Non-pigmented ciliary epithelial cell (primary cell): ENCODE measurements at places on chromosomes 2 and 18.

DNA sequence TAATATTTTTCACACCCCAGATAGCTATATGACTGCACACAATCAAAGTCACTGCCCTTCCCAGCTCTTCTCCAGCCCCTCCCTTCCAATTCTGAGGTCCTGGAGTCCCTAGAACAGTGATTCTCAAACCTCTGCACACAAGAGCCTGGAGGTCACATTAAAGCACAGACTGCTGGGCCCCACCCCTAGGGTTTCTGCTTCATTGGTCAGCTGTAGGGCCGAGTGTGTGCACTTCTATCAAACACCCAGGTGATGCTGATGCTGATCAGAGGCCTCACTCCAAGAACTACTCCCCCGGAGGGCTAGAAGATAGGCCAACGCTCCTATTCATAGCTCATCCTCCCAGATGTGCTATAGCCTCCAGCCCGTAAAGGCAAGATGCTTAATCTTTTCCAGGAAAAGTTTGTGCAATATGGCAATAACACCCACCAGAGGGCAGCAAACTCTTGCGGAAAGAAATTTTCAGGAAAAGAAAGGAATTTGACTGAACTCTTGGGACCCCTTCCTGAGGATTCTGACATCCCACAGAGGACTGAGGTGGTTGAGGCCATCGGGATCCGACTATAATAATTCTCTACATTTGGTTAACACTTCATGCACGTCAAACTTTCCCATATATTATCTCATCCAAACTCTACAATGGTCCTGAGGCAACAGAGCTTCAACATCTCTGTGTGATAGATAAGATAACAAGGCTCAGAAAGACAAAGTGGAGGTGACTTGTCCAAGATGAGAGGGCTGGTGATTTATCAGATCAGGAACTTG, 194.2 kb upstream of the PKDCC start:
- DNase-seq = no peak

GRCh38 chr2:236303935-236304334, 39.7 kb upstream of the ASB18 start:
- DNase-seq = no peak

GRCh38 chr2:131046028-131046917, 47.0 kb downstream of the FAM168B start:
- no peak for DNase-seq

- DNase-seq = no peak
Observed at GRCh38 chr2:230895536-230896345, 29.3 kb downstream of the GPR55 start.

DNA sequence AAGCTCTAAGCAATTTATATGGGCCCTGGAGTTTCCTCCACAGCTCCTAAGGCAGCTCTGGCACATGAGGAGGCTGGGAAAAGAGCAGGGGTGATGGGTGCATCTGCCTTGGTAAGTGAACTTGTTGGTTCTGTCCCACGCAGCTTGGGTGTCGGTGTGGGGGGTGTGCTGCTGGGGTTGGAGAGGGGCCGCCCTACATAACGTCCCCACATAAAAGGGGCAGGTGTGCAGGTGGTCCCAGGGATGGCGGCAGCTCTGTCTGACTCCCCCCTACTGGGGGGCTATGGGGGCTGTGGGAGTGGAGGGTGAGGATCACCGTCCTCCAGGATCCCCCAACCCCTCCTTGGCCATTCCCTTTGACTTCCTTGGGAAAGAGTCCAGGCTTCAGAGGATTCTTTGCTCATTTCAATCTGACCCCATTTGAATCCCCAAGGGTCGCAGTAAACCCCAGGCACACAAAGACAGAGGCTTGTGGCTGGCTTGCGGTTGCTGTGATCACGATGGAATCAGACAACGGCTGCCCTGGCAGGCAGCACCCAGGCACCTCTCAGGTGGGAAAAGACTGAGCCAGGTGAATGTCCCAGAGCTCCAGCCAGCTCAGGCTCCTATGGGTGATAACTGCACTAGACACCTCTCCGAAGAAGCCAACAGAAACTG, 34.5 kb upstream of the CD8A start:
- DNase-seq = no peak

GRCh38 chr2:196759378-196759706, 40.1 kb downstream of the GTF3C3 start:
- no peak for DNase-seq

GRCh38 chr2:199019898-199020507, 437.7 kb downstream of the SATB2 start:
- peak; percentile 24 for DNase-seq

- no peak for DNase-seq
Observed at GRCh38 chr18:31965316-31965970, 22.5 kb upstream of the TRAPPC8 start.

GRCh38 chr2:20350041-20350712, 467 bp downstream of the PUM2 start:
- DNase-seq = no peak

- no peak for DNase-seq
Observed at GRCh38 chr2:9573013-9573720, 17.5 kb upstream of the ADAM17 start.

DNA sequence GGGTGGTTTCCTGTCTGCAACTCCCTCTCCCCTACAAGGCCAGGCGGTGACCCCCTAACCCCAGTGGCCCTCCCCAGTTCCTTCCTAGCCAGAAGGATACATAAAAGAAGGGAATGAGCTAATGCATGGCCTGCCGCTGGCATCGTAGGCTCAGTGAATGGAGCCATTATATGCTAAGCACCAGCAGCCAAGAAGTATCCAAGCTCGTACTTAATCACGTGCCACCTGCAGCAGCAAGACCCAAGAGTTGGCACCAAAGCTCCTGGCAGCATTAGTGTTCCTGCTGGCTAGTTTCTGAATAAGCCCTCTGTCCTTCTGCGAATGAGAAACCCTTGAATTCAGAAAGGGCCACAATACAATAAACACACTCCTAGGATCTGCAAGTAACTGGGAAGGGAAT, 4.3 kb downstream of the DBI start:
- no peak for DNase-seq

- DNase-seq = no peak
Observed at GRCh38 chr2:163878718-163879117, 142.9 kb upstream of the FIGN start.

DNA sequence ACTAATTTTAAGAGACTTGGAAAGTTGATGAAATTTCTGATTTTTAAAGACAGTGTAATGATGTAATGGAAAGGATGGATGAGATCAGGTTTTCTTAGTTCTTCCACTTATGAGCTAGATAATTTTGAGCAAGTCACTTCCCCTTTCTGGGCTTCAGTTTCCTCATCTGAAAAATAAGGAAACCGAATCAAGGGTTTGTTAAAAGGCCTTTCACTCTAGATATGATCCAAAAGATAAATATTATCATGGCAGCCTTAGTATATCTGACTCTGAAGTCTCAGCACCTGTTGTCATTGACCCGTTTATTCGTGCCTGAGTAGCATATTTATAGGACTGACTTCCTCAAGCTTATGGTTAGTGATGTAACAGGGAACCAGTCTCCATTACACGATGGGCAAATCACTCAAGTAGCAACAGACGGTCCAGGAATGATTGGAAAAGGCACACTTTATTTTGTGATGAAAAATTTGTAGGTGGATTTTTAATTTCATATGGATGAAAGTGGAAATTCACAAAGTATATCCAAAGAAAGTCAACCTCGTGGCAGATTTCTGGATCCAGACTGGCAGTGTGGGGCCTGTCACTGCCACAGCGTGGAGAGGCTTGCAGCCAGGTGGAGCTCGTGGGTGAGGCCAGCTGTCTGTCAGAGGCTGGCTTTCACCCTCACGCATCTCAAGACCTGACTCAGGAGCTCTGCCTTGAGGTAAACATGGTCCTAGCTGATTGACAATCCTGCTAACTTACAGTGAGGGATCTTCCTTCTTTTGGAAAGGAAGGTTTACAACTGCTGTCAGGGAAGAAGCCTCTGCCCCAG, 137.9 kb upstream of the CXCR4 start:
- no peak for DNase-seq

GRCh38 chr2:235956281-235956970, 211.8 kb downstream of the GBX2 start:
- no peak for DNase-seq

- no peak for DNase-seq
Observed at GRCh38 chr18:7784171-7784570, 217.1 kb downstream of the PTPRM start.

- DNase-seq = no peak
Observed at GRCh38 chr2:42048299-42049220, 739 bp downstream of the PKDCC start.

DNA sequence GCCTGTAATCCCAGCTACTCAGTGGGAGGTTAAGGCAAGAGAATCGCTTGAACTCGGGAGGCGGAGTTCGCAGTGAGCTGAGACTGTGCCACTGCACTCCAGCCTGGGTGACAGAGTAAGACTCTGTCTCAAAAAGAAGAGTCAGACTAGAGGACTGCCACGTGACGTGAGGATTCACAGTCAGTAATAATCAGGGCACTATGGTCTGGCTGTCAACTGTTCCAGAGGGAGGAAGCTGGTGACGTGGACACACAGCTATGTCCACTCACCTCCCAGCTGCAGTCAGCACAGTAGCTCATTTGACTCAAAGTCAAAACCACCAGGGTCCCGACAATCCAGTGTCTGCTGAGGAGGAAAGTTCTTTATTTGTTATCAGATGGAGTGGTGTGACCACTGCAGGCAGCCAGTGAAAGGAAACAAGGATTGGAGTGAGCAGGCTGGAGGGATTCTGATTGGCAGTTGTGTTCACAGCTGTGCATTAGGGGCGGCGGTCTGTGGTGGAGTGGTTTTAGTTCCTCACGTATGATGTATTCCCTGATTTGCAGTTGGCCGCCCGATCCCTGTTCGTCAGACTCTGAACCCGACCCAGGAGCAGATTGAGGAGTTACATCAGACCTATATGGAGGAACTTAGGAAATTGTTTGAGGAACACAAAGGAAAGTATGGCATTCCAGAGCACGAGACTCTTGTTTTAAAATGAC, 37.9 kb downstream of the MOGAT1 start:
- DNase-seq = peak; percentile 100

DNA sequence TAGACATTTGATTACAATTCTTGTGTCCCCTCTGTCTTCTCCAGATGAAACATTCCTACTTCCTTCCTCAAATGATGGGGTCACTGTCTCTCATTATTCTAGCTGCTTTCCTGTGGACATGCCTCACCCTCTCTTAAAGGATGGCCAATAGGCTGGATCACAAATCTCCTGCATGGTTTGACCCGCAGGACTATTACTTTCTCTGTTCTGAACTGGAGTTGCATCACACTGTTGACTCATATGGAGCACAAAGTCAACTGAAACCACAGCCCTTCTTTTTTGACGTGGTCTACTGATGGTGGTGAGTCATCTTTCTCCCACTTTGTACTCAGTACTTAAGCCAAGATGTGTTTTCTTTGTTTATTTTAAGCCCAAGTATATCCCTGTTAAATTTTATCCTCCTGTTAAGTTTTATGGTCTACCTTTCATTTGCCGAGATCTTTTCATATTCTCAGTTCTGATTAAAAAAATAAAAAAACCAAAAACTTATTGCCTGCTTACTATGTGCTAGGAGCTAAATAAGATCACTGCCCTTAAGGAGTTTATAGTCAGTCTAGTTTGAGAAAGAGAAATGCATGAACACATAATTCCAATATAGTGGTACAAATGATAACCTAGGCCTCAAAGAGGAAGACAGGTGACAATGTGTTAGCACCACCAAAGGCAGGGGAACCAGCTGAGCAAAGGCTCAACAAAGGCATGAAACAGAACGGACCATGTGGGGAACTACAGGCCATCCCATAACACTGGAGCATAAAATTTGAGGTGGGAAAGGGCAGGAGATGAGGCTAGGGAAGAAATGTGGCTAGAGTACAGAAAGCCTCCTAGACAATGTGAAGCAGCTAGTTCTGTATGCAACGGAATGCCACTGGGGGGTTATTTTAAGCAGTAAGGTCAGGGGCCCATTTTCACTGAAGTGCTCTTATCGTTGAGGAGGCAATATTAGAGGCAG, 67.6 kb upstream of the ZFP36L2 start:
- peak; percentile 98 for DNase-seq

- no peak for DNase-seq
Observed at GRCh38 chr18:55485666-55486065, 102.3 kb downstream of the TCF4 start.

DNA sequence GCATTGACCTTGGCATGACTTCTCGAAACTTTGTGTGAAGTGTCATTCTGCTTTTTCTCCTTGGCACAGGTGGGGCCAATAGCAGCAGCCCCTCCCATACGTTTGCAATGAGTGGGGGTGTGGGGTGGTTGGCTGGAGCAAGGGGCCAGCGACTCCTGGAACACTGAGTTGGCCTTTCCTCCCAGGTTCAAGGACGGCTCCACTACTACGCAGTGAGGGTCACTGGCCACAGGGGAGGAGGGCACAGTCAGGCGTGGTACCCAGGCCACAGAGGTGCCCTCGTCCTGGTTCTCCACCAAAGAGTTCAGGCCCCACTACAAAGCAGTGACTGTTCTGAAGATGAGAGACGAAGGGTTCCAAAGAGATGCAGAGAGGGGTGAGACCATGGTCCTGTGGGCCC, 70.6 kb upstream of the OTOS start:
- no peak for DNase-seq

DNA sequence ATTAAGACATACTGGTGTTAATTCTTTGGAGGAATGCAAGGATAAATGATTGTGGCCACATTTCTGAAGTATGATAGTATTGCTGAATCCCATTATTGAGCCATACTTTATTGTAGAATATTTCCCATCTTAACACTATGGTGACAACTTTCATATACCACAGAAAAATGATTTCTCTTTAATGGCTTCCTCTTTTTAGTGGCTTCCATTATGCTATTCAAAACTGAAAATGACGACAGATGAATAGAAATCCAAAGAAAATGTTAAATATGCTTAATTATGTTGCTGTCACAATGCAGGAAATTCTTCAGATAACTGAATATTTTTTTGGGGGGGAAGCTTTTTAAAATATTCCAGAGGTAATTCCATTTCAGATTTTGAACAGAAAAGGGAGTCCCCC, 88.9 kb upstream of the TMEM200C start:
- no peak for DNase-seq

DNA sequence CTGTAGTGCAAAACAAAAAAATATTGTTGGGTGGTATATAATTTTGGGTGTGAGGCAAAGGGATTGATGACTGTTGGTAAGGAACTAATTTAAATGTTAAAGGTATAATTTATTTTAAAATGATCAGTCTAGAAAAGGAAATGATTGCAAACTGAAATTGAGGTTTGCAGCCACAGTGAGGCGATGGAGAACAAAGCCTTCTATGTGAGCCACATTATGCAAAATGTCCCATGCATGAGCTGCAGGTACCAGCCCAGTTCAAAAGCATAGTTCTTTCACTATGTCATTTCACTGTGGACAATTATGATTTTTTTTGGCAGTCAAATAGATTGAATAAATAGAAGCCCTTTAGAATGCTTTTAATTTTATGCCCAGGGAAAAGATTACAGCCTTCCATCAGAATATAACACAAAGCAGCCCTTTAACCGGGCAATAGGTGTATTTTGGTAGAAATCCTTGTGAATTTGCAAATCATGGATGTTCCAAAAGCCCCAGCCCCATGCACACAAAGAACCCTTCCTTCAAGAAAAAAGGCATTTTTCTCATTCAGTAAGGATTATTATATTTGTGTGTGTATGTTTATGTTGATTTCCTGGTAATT, 1.7 kb downstream of the MAP2 start:
- DNase-seq = peak; percentile 14

GRCh38 chr2:85811180-85812093, 57.6 kb downstream of the ATOH8 start:
- no peak for DNase-seq

- DNase-seq = no peak
Observed at GRCh38 chr2:207327513-207327912, 161.8 kb upstream of the KLF7 start.
